Activated CD8-positive, alpha-beta T cell treated with anti-CD3 and anti-CD28 coated beads for 36 hours (primary cell): ENCODE measurements at places on chromosomes 7 and 10. TPM values are rescaled to one million over a fixed set of nuclear protein-coding genes. Genes with fewer than 3 reads are reported as not detected.

DRGX gene
- total RNA-seq, result not detected

GRID2IP gene
- total RNA-seq, result 0.18 TPM

DNA sequence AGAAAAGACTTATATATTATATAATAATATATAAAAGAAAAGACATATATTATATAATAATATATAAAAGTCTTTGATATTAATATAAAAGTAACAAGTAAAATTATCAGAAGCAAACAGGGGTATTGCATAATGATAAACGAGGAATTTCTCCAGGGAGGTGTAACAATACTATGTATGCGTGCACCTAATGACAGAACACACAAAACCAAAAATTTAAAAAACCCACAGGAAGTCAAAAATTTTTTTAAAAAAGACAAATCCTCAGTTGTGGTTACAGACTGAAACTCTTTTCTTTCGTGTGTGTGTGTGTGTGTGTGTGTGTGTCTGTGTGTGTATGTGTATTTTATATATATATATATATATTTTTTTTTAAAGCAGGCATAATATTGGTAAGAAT lies 279.2 kb upstream of the DPP6 start:
- no peak for DNase-seq

- DNase-seq, result no peak
These were observed 137.9 kb upstream of the LYZL1 start for GRCh38 chr10:29151005-29151404.

DNA sequence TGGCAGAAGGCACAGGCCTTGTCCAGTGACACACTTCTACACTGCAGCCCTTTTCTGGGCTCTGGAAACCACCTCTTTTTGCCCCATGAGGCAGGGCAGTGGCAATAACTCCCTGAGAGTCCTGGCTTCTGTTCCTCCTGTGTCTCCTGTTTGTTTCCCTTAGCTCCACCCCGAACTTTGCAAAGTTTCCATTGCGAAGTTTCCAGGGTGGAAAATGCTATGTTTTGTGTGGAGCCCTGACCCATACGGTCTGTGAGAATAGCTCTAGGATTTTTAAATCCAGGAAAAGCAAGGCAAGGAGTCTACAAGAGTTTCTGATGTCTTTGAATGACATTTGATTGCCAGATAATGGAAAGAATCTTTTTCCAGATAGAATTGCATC lies 92.2 kb upstream of the AKR1E2 start:
- DNase-seq, result no peak

GRCh38 chr7:31104361-31105255 lies 52.5 kb downstream of the ADCYAP1R1 start:
- no peak for DNase-seq

DNA sequence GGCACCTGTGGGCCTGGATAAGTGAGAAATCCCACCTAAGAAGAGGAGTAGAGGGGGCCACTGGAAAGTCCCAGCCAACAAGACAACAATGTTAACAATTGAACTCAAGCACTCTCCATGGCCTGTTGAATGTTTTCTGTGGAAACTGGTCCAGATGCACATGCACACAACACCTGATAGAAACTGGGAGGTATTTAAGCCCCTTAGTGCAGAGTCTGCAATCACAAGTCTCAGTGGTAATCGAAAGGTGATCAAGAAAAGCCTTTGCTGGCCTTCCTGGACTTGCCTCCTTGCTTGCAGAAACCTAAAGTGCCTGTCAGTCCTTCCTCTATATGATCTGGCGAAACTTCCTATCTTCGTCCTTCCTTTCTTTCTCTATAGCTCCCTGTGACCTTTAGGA lies 30.6 kb upstream of the HNRNPH3 start:
- DNase-seq, result no peak

GRCh38 chr7:25124465-25125136 lies 459 bp downstream of the CYCS start:
- peak; percentile 16 for DNase-seq

GRCh38 chr10:32413513-32413912 lies 32.4 kb upstream of the CCDC7 start:
- DNase-seq, result peak; percentile 69

GRCh38 chr7:144391823-144392255 lies 11.7 kb downstream of the NOBOX start:
- DNase-seq, result peak; percentile 21

DNA sequence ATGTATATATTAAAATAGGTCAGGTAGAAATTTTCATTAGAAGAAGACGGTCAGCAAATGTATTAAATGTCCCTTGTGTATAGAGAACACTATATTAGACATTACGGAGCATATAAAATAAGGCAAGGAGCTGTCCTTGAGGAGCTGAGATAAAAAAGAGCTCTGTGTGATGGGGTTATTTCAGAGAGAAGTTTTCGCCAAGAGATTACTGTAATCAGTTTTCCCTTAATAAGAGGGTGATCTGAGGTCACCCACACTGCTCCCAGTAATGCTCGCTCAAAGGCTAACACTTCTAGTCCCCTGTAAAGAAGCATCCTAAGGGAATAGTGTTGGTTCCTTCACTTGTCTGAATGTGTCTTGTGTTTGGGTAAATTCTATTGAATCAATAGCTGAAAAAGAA lies 86.7 kb upstream of the PRR15 start:
- no peak for DNase-seq

GRCh38 chr10:55374917-55375316 lies 573.9 kb upstream of the PCDH15 start:
- DNase-seq, result no peak

DNA sequence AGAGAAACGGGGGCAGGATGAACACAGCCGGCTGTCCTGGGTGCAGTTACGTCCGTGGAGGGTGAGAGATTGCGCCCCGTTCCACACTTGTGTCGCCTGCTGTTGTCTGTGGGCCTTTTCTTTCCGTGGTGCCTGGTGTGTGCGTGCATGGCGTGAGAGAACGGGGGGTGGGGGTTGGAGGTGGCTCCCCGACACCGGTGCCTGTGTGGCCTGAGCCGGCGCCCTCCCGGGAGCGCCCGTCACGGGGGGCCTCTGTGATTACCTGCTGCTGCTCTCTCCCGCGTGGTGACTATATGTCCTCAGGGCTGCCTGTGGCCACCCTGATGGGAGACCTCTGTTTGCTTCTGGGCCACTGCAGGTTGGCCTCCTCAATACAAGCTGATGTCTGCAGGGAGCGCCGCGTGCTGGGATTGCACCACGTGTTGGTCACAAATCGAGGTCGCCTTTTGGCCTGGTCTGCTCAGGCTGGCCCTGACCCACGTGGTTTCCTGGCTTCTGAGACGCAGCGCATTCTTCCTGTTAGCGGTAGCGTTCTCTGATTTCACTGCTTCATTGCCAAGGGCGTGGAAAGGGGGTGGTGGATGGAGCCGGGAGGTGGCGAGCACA lies 10.9 kb upstream of the AP5Z1 start:
- DNase-seq, result no peak

DNA sequence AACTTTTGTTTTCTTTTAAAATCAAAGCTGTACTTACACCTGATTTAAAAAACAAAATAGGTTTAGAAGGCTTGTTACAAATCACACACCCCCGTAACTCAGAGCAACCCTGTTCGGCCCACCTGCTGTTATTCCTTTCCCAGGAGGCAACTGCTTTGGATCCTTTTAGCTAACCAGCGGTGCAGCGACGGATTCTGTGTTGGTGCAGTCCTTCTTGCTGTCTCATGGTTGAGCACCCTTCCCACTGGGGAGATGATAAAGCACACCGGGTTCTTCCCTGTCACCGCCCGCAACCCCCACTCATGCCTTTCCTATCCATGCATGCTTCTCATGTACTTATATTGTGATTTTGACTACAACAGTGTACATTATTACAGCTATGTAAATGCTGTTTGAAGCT lies 24.8 kb upstream of the MKI67 start:
- DNase-seq, result no peak
